ENCODE measurements at places on chromosomes 6 and 20.

DNA sequence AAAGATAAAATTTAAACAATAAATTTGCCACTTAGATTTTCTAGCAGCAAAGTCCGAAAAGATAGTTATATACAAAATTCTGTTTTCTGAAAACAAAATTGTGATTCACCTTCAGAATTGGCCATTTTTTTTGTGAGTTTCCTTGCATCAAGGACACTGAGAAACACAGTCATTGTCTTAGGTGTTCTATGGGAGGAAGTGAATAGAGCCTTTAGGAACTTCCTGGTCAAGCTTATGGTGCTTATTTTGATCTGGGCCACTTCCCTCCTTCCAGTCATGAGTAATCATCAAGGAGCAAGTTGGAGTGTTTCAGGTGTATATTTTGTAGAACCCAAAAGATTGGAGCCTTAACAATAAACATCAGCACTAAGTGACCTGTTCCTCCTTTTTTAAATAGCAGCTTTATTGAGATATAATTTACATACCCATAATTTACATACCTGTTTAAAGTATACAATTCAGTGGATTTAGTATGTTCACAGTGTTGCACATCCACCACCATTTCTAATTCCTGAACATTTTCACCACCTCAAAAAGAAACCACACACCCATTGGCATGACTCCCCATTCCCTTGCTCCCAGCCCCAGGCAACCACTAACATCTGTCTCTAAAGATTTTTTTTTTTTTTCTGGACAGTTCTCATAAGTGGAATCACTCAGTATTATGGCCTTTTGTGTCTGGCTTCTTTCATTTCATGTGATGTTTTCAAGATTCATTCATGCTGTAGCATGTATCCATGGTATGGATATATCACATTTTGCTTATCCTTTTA lies 17.6 kb downstream of the TMEM74B start:
- no peak for DNase-seq

GRCh38 chr6:7164536-7165001 lies 56.8 kb downstream of the RREB1 start:
- DNase-seq, result no peak

GRCh38 chr6:87473419-87473903 lies 687 bp downstream of the SLC35A1 start:
- DNase-seq, result peak; percentile 67

GRCh38 chr6:20162515-20162914 lies 49.8 kb downstream of the MBOAT1 start:
- no peak for DNase-seq

DNA sequence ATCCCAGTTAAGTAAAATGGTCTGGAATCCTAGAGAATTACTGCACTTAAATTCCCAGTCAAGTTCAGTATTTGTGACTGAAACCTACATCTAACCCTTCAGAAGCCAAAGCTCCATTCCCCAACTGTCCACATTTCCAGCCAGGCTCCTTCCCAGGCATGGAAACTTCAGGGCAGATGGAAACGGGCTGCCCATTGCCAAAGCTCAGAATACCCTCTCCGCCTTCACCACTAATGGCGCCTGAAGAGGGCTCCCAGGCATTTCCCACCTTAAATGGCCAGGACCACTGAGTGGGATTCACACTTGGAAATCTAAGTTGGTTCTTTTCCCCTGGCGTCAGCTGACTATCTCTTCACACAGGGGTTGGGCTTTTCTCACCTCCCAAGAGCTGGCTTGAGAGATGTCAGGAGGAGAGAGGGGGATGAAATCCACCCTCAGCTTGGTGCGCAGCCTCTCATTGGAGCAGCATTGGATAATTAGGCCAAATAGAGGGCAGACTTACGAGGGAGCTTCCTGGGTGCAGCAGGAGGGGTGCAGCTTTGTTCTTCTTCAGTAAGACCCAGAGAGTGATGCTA lies 82.9 kb downstream of the ANKRD60 start:
- DNase-seq, result no peak

DNA sequence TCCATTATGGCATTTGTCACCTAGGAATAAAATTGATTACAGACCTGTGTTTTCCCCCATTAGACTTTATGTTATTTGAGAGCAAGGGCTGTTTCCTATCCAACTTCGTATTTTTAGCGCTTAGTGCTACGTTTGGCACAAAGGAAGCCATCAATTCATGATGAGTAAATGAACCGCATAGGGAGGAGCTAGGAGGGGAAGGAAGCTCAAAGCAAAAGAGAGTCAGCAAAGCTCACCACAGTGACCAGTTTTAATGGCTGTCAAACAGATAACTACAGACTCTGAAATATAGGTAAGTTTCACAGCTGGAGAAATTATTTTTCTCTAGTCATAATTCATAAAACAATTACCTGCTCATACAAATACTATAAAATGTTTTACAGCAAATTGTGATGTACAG lies 6.9 kb upstream of the SAMD3 start:
- no peak for DNase-seq

DNA sequence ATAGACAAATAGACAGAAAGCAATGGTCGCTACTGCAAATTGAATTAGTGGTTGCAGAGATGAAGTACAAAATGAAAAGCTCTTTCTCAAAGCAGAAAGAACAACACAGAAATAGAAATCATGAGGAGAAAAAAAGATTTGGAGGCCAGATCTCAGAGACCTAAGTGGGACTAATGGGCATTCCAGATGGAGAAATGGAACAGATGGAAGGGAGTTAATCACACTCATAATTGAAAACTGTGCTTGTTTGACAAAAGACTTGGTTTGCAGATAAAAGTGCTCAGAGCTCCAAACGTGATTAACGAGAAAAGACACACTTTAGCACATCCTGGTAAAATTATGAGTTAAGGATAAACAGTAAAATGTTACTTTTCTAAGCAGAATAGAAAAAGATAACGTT lies 58.1 kb upstream of the SNRPB2 start:
- no peak for DNase-seq

DNA sequence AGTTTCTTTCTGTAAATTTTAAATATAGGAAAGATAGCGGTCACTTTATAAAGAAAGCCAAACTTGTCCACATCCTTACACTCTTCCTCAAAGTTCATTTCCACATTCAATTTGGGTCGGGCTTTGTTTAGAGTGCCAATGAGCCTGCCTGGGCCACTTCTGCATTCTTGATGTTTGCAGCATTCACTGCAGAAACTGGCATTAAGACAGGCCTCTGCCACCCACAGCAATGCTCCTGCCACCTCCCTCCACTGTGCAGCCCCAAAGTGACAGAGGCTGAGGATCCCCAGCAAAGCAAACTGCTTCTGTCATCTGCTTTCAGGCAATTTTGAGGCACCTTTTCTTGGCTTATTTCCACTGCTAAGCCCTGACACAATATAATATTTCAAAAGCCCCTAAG lies 61.2 kb downstream of the TNFAIP3 start:
- no peak for DNase-seq

DNA sequence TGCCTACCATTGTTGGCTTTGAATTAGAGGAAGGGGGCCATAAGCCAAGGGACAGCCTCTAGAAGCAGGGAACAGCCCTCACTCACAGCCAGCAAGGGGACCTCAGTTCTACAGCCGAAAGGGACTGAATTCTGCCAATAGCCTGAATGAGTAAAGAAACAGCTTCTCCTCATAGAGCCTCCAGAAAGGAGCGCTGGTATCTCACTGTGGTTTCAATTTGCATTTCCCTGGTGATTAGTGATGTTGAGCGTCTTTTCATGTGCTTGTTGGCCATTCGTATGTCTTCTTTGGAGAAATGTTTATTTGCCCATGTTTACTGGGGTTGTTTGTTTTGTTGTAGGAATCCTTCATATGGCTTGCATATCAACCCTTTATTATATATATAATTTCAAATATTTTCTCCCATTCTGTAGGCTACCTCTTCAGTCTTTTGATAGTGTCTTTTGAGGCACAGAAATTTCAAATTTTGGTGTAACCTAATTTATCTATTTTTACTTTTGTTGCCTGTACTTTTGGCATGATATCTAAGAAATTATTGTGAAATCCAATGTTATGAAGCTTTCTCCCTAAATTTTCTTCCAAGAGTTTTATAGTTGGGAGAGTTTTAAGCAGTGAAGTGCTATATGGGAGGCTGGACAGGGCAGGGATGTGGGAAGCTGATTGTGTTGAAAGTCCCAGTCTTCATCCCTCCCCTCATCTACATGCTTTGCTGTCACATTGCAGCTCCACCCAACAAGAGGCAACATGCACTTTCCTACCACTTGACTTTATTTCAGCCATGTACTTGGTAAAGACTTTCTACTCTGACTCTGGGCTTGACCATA lies 82.3 kb upstream of the SHLD1 start:
- DNase-seq, result no peak

GRCh38 chr6:40555092-40555491 lies 32.1 kb downstream of the LRFN2 start:
- no peak for DNase-seq

GRCh38 chr6:105688573-105688972 lies 285.7 kb upstream of the PREP start:
- DNase-seq, result no peak

DNA sequence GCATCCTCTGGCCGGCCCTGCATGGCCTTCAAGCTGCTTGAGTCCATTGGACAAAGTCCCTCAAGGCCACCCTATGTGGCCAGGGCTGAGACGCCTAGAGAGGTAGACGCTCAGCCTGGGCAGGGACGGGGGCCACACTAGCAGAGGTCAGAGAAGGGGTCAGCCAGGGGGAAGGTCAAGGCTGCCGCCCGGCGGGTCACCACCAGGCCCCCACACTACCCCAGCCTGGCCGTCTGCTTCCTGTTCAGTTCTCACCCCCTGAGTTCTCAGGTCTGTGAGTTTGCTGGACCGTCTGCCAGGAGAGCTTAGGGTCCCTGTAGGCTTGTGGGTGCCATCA lies 37.3 kb downstream of the NTSR1 start:
- DNase-seq, result no peak

- DNase-seq, result no peak
Measured at GRCh38 chr20:45971425-45971674, 653 bp downstream of the ZNF335 start.

DNA sequence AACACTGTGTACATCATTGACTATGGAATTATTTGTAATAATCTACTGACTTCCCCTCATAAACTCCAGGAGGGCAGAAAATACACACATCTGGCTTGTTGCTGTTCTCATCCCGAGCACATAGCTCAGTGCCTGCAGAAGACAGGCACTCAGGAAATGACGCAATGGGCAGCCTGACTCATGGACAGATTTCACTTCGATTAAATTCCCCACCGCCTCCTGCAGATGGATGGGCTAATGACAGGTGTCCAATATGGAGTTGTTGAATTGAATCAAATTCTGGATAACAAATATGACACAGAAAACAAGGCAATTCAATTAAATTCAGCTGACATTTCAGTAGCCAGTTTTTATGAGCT lies 9.1 kb downstream of the ANKRD60 start:
- peak; percentile 24 for DNase-seq

- peak; percentile 31 for DNase-seq
Measured at GRCh38 chr6:123316733-123317323, 319.9 kb downstream of the TRDN start.

GRCh38 chr6:45378334-45378926 lies 696 bp upstream of the SUPT3H start:
- peak; percentile 87 for DNase-seq

DNA sequence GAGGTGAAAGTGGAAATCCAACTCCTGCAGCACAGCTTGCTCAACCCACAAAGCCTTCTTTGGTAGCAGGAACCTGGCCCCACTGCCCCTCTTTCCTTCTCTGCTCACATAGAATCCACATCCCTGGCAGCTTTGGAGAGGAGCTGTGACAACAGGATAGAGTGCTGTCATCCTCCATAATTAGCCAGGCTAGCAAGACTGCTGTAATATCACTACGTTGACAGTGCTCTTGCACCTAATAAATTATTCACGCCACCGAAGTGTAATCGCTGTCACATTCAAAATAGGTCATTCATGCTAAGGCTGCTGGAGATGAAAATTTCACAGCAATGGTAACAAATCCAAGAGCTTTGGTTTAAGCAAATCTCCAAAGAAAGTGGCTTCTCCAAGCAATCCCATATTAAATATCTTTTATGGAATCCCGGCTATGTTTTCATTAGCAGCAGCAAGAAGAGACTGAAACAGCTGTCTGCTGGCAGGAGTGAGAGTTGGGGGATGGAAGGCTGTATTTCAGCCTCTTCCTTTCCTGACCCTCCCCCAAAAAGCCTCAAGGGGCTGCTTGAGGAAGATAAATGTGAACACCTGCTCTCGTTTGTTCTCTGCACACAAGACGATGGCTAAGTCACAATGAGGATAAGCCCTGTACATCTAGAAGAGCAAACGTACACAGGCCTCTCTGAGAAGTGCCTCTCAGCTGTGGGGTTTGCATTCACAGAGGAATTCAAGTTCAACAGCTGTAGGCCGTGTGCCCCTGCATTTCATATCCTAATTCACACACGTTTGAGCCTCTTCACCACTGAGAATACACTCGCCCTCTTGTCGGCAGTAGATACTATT lies 16.5 kb downstream of the RIPOR2 start:
- no peak for DNase-seq

DNA sequence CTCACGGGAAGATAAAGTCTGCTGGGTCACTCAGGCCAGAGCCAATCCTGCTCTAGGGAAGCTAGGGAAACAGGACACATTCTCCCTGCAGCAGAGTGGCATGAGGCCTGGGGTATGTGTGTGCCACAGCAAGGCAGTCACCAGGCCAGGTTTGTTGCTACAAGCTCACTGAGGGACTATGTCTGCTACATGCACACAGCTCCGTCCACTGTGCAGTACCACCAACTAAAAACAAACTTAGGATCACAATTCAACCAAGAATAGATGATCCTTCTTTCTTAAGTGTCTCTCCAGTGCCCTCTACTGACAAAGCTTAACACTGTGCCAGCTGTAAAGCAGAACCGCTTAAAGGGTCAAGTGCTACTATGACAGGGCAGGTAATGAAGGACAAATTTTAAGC lies 192.5 kb downstream of the PTPRK start:
- DNase-seq, result no peak

DNA sequence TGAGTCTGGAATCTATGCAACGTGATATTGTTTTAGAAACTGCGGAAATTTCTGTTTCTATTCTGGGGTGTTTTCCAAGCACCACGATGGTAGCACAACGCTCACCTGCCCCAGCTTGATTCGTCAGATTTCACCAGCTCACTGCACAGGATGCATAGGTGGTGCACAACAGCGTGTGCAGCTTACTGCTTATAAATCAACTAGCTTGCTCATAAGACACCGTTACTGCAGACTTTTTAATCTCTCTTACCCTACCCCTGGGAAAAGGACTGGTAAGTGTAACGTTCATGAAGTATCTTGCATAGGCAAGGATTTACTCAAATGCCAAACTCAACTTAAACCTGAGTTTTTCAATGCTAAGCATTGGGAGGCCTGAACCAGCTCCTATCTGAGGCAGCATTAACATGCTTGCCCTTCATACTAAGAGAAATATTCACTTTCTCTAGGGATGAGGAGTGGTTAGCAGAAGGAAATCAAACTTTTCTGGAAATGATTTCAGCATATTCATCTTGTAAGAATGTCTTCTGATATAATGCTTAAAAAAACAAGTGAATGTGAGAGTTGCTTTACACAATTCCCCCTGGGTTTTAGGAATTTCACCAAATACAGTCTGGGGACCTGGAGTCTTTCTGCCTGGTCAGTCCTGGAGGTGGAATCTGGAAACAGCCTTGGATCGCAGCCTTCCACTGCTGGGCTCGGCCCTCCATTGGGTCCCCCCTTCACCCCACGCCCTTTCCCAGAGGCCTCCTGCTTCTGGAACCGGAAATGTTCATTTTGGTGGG lies 100.6 kb downstream of the DACT2 start:
- no peak for DNase-seq
